ENCODE measurements at places on chromosomes 2 and 18.
A peak's percentile ranks its signal among the peaks of the same experiment; 100 is the strongest.

- peak; percentile 3 for DNase-seq
Observed at GRCh38 chr2:148058641-148059040, 37.8 kb downstream of the MBD5 start.

DNA sequence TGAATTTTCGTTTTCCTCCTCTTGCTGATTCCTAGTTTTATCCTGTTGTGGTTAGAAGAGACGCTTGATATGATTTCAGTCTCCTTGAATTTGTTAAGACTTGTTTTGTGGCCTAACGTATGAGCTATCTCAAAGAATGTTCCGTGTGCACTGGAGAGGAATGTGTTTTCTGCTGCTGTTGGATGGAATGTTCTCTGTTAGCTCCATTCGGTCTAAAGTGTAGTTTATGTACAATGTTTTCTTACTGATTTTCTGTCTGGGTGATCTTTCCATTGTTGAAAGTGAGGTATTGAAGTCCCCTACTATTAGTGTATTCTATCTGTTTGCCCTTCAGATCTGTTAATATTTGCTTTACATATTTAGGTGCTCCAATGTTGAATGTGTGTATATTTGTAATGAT is 25.9 kb downstream of the COLEC11 start:
- DNase-seq: peak; percentile 15

DNA sequence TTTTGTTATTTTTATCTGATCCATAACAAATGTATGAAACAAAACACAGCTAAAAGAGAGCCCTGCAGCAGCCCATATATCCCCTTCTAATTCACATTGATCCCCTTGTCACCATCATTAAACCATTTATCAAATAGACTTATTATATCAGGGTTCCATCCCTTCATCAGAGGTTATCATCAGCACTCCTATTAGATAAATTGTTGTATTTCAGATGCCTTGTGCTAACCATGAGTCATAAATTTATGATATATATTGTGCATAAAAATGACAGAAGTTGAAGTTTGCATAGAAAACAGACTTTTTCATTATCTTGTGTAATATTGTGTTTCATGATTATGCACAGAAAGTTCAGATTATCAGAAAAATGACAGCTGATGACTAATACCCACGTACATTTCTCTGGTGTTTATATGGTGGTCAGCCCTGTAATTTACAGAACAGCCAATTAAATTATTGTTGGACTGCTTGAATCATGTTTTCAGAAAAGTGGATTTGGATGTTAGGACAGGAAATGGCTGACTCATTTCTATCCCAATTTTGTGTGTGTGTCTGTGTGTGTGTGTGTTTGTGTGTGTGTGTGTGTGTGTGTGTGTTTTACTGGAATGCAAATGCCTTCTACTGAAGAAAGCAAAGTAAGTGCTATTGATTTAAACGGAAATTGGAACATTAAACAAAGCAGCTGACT is 80.9 kb downstream of the PPP1R1C start:
- DNase-seq: peak; percentile 97

GRCh38 chr2:189483980-189484740 is 42.9 kb downstream of the WDR75 start:
- no peak for DNase-seq

GRCh38 chr2:171237751-171238505 is 77.2 kb upstream of the TLK1 start:
- DNase-seq: no peak

DNA sequence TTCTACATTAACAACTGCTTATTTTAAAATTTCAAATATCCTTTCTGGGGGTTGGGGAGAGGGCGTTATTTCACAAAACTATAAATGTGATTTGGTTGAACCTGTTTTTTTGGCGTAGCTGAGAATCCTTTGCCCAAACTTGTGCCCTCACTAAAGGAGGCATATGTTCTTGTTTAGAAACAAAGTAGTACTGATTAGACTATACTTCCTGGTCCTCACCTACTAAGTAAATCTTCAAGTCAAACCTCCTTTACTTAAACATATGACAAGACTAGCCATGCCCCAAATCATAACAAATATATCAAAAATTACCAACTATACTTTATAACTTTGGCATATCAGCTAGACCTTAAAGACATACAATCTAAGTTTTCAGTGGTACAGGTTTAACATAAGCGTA is 5.8 kb downstream of the EIF2AK3 start:
- DNase-seq: no peak

- DNase-seq: peak; percentile 72
Observed at GRCh38 chr18:23861805-23862470, 152.6 kb upstream of the TTC39C start.

DNA sequence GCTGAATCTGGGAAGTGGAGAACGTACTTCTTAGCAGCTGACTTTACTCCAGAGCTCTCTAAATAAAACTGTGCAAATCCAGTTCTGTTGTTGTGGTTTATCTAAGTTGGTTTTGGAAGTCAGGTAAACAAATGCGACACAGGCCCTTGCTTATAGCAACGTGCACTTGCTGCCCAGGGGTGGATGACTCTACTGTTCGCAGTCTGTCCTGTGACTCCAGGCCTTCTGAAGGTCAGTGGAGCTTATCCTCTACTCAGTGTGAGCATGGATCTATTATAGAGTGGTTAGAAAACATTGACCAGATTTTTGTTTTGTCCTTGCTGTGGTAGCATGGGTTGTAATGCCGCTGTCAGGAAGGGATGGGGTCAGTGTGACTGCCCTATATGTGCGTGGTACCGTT is 89.1 kb downstream of the ZNF236 start:
- DNase-seq: no peak

DNA sequence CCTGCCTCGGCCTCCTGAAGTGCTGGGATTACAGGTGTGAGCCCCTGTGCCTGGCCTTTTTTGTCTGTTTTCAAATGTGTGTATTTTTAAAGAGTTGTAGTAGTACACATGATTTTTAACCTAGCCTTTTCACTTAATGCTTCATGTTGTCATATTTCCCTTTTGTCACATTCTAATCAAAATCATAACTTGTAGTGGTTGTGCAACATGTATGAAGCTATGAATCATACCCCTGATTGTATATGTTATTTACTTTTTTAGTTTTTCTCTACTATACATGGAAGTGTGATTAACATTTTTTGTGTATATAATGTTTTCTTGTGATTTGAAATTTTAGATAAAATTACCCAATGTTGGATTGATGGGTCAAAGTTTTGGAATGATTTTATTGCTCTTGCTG is 8.5 kb downstream of the GEN1 start:
- DNase-seq: no peak

DNA sequence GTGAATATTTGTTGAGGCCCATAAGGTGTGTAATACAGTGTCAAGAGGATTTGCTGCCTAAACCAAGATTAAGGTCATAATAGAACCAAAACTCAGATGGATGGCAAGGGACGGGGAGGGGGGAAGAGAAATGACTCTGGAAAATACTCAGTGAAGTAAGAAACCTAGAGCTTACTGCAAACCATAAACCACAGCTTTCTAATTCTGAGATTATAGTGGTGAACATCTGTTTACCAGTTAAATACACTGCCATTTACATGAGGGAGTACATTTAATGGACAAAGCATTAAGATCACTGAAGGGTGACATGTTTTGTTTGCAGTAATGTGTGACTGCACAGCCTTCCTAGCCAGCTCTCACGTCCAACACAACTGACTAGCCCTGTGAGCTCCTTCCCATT is 19.8 kb downstream of the EVX2 start:
- DNase-seq: no peak

- DNase-seq: peak; percentile 63
Observed at GRCh38 chr2:178825183-178825582, 18.0 kb upstream of the TTN start.

DNA sequence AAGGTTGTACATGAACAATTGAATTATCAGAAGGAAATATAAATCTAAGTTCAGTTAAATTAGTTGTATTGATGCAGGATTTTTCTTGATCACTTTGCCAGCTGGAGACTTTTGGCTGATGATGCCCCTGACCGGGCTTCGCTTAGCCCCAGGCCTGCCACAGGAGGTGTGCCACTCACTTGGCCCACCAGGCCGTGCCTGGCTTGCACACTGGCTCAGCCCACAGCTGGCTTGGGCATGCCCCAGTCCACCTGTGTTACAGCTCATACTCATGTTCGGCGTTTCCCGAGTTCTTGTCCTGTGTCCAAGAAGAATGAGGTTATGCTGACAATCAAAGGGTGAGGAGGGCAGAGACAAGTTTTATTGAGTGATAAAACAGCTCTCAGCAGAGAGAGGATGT is 773.9 kb upstream of the FANCL start:
- DNase-seq: no peak

DNA sequence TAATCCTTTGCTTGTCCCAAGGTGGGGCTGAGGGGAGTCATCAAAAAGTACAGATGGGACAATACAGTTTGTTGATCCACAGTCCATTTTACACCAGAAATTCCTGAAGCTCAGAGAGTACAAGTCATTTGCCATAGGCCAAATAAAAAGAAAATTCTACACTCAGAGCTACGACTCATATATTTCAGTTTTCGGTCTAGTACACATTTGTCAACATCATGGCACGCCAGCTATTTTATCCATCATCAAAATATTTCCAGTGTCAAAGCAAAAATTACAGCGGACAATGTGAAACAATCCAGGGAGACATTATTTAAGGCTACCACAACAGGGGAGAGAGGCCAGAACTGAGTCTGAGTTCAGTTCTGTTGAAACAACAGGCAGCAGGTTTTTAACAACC is 587.5 kb upstream of the DSEL start:
- peak; percentile 16 for DNase-seq

DNA sequence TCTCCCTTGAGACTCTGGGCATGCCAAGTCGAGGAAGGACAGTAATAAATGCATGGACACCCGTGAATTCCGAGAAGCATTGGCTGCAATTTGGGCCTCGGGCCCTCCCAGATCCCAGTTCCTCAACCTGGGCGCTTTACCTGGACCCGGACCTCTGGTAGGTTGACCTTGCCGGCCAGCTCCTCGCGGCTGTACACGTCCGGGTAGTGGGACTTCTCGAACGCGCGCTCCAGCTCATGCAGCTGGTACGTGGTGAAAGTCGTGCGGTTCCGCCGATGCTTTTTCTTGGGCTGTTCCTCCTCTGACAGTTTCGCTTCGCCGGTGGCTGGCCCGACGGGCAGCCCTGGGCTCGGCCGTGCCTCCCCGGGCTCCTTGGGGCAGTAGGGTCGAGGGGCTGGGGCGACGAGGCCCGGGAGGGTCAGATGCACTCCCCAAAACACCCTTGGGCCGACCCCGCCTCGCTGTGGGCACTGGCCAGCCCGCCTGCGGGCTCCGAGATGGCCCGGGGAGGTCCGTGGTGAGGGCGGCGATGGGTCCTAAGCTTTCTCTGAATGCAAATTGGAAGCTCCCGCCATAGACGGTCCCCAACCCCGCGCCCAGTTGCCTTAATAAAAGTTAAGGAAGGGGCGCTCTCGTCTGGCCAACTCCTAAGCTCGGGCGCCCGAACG is 899 bp downstream of the RAX start:
- no peak for DNase-seq

- DNase-seq: no peak
Observed at GRCh38 chr2:16661936-16662839, 3.4 kb downstream of the CYRIA start.
